ENCODE measurements at places on chromosomes 3 and 15.
A peak's percentile ranks its signal among the peaks of the same experiment; 100 is the strongest.

- DNase-seq, result no peak
- no peaks in the 10 kb centered on the region for H3K4me1 ChIP-seq
- no peak overlapping the region for H3K27ac ChIP-seq
- no peak overlapping the region for H3K4me3 ChIP-seq
- no peaks in the 10 kb centered on the region for H3K27me3 ChIP-seq
Measured at GRCh38 chr3:101527441-101527840, 14.4 kb upstream of the SENP7 start.

DNA sequence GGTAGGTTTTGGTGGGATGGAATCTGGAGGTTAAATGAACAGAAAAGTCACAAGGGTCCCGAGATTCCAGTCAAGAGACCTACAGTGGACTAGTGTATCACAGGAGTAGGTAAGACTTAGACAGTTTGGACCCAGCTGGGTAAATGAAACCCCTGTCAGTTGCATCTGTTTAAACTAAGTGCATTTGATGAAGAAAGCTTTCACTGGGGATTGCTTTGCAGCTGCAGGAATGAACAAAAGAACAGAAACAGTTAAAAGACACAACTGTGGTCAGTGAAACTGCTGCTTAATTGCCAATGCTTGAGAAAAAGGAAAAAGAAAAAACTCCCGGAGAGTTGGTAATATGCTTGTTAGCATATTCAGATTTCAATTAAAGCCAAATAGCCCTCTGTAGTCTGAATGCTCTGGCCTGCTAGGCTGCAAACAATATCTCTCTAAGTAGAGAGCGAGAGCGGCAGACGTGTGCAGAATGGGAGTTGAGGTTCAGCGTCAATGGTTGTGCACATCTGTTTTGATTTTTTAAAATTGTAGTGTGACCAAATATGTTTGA is 37.1 kb downstream of the OXNAD1 start:
- H3K36me3 ChIP-seq, result peaks cover 15% of the 10 kb centered on the region
- H3K27ac ChIP-seq, result no peak overlapping the region
- DNase-seq, result no peak
- H3K4me1 ChIP-seq, result no peaks in the 10 kb centered on the region
- no peaks in the 10 kb centered on the region for H3K27me3 ChIP-seq
- H3K4me3 ChIP-seq, result no peak overlapping the region

- no peak overlapping the region for H3K27ac ChIP-seq
- no peak overlapping the region for H3K4me3 ChIP-seq
- DNase-seq, result no peak
- H3K27me3 ChIP-seq, result no peaks in the 10 kb centered on the region
- H3K4me1 ChIP-seq, result peaks cover 27% of the 10 kb centered on the region
Measured at GRCh38 chr3:119318876-119319275, 24.7 kb downstream of the ARHGAP31 start.

DNA sequence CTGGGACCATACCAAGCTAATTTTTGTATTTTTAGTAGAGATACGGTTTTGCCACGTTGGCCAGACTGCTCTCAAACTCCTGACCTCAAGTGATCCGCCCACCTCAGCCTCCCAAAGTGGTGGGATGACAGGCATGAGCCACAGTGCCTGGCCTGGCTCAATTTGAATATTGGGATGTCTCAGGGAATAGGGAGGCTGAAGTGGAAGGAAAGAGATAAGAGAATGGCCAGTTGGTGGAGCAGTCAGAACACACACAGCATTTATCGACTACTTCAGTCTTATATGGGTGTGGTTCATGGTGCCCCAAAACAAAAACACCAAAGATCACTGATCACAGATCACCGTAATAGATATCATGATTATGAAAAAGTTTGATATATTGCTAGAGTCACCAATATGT is 144.4 kb downstream of the GMNC start:
- no peaks in the 10 kb centered on the region for H3K4me1 ChIP-seq
- no peak overlapping the region for H3K27ac ChIP-seq
- no peaks in the 10 kb centered on the region for H3K27me3 ChIP-seq

DNA sequence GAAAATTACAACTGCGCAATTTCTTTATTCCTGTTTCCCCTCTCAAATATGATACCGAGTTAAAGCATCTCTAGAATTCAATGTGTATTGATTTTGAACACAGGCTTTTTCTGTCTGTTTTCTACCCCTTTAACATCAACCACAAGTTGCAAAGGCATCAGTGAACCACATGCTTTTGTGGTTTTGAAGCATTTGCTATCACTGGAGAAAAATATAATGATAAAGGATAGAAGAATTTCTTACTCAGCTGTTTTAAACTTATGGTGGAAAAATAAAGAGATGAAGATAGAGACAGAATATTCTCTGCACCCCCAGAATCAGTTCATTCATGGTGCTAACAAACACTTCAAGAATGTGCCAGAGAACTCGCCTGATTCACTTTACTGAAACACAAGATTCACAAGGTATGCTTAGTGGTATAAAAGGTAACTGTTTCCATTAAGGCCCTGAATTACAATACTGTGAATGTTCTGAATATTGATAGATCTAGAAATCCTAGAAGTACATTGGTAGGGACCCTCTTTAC is 9.5 kb upstream of the DPPA4 start:
- no peak overlapping the region for H3K4me3 ChIP-seq
- H3K4me1 ChIP-seq, result no peaks in the 10 kb centered on the region
- DNase-seq, result no peak
- no peaks in the 10 kb centered on the region for H3K27me3 ChIP-seq
- H3K36me3 ChIP-seq, result no peaks in the 10 kb centered on the region

DNA sequence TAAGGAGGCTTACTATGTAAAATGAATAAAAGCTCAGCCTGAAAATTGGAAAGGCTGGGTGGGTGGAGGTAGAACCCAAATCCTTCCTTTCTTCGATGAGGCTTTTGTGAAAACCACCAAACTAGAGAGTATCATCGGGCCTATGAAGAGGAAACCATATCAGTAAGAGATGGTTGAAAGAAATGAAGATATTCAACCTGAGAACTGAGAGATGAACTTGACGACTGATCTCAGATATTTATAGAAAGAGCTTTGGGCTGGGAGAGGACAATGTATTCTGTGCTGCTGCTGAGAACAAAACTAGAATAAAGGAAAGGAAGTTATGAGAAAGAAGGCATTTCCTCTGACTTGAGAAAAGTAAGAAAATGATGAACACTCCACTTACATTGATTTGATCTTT is 236.6 kb downstream of the KCNH8 start:
- H3K36me3 ChIP-seq, result no peaks in the 10 kb centered on the region
- no peaks in the 10 kb centered on the region for H3K27me3 ChIP-seq
- H3K4me1 ChIP-seq, result no peaks in the 10 kb centered on the region
- no peak for DNase-seq
- H3K27ac ChIP-seq, result no peak overlapping the region
- H3K4me3 ChIP-seq, result no peak overlapping the region

DNA sequence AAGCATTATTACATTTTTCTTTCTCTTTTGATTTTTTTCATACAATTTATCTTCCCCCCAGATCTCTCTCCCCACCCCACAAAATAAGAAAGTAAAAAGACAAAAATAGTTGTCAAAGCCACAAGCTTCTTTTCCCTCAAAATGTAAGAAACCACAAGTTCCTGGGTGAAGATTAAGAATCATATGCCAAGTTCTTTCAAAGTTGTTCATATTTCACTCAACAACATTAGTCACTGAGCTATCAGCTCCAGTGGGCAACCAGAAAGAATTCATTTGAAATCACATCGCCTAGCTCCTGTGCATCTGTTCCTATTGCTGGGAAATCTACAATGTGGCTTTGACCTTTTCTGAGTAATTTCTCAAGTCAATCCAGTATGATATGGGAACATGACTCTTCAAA is 681.6 kb upstream of the ARPP21 start:
- no peak for DNase-seq
- no peak overlapping the region for H3K27ac ChIP-seq
- H3K4me1 ChIP-seq, result no peaks in the 10 kb centered on the region
- no peak overlapping the region for H3K4me3 ChIP-seq
- no peaks in the 10 kb centered on the region for H3K27me3 ChIP-seq
- H3K36me3 ChIP-seq, result no peaks in the 10 kb centered on the region

- H3K4me3 ChIP-seq, result no peak overlapping the region
- no peak overlapping the region for H3K27ac ChIP-seq
- H3K36me3 ChIP-seq, result peaks cover 58% of the 10 kb centered on the region
Measured at GRCh38 chr15:88627463-88627862, 6.3 kb downstream of the AEN start.

DNA sequence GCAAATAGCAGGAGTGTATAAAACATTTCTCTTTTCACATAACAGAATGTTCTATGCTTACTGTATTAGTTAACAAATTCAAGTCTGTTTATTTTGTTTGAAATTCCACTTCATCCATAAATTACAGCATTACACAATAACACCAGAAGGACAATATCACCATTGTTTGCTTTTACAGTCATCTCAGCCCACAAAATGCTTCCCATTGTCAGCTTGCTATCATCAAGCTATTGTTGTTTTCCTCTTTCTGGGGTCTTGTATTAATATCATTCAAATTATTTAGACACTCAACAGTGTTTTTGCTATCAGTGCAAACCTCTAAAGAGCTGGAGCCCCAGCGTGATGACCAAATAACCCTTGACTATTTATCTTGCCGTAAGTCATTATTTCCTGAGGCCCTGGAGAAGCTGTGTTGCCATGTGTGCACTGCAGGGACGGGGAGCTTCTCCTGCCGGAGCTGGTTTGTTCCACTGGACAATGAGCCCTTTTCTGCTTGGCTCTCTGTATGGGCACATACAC is 1.1 kb downstream of the SAMMSON start:
- no peaks in the 10 kb centered on the region for H3K27me3 ChIP-seq
- H3K4me1 ChIP-seq, result peaks cover 7% of the 10 kb centered on the region
- no peak overlapping the region for H3K4me3 ChIP-seq
- H3K36me3 ChIP-seq, result no peaks in the 10 kb centered on the region

GRCh38 chr15:91882858-91883586 is 29.5 kb downstream of the SLCO3A1 start:
- no peak overlapping the region for H3K27ac ChIP-seq
- no peak for DNase-seq
- no peaks in the 10 kb centered on the region for H3K36me3 ChIP-seq
- H3K27me3 ChIP-seq, result no peaks in the 10 kb centered on the region

GRCh38 chr3:151147299-151147698 is 55.7 kb downstream of the GPR171 start:
- DNase-seq, result no peak
- peak overlapping the region; percentile 72 for H3K27ac ChIP-seq
- H3K27me3 ChIP-seq, result no peaks in the 10 kb centered on the region
- no peaks in the 10 kb centered on the region for H3K36me3 ChIP-seq
- H3K4me3 ChIP-seq, result no peak overlapping the region
